Skin of body (tissue), 3 donors: ENCODE measurements at places on chromosomes 6 and 20. TPM values are rescaled to one million over a fixed set of nuclear protein-coding genes. Genes with fewer than 3 reads are reported as not detected.

DNA sequence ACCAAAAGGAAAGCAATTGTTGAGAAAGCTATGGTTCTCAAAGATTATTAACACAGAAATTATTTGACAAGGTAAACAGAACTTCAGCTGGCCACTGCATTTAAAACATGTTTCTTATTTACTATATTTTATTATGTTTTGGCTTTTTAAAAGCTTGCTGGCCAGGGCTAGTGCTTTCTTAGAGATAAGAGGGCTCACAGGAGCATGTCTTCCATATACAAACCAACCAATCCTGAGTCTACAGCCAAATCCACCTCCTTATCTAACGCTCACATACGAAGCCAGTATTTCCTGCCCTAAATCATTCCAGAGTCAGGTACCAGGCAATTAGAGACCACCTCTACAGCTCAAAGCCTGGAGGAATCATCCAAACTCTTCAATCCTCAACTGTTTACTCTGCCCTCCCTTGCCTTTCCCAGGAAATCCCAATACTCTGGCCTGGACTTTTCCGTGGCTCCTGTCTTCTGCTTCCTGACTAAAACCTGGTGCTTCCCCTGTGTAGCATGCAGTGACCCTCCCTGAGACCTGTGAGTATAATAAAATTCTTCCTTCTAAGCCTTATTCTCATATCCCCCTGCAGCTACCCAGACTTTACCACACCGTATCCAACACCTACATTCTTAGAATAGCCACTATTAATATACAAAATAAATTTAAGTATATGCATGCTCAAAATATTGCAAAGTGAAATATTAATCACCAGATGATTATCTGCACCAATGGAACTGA is 33.2 kb downstream of the RANBP9 start:
- DNase-seq: no peak

- DNase-seq: peak; percentile 64
Observed at GRCh38 chr6:135624402-135625295, 127.1 kb upstream of the AHI1 start.

DNA sequence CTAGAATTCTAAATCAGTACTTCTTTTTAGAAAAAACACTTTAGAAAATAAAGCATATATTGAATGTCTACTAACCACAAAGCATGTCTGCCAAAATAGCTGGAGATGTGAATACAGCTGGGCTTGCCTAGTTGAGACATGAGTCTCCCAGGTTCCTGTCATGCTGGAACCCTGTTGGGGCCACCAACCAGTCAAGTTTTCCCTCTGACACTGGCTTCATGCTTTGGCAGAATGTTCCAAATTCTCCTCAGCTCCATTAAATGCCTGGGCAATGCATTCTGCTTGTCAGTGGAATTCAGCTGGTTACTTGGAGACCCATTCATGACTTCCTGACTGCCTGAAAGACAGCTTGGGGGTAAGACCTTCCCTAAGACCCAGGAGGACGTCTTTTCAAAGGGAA is 87.2 kb downstream of the PRND start:
- DNase-seq: no peak

DNA sequence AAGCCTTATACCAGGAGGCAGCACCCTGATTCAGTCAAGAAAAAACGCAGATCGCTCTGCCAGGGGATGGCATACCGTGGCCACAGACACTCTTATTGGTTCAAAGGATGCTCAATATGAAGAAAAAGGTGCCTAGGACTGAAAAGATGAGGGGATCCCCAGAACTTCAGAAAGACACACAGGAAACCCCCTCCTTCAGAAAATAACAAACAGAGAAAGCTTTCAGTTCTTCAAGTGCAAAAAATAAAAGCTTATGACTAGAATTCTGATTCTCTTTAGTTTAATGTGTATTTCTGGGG is 17.7 kb upstream of the MYB start:
- no peak for DNase-seq

- peak; percentile 69 for DNase-seq
Observed at GRCh38 chr20:57282670-57283361, 16.4 kb upstream of the BMP7 start.

GRCh38 chr6:108796875-108797274 is 51.3 kb upstream of the ARMC2 start:
- no peak for DNase-seq

DNA sequence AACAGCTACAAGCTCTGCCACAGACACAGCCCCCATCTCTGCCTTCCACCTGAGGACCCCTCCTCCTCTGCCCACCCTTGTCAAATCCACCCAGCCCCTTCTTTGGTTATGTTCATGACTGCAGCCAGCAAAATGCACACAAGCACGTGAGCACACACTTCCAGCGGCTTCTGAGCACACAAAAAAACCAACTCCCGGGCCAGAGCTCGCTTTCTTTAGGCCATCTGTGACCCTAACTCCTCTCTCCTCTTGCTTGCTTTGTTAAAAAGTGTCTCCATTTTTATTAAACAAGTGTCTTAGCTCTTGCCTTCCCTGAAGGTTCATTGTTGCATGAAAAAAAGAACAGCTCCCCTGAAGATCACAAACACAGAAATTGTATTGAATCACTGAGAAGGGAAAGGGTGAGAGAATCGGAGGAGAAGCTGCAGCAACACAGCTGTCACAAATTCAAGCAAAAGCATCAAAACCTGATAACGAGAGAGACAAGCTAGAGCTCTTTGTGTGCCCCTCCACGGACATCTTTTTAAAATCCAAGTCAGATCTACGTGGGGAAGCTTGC is 142.1 kb downstream of the CD83 start:
- no peak for DNase-seq

DNA sequence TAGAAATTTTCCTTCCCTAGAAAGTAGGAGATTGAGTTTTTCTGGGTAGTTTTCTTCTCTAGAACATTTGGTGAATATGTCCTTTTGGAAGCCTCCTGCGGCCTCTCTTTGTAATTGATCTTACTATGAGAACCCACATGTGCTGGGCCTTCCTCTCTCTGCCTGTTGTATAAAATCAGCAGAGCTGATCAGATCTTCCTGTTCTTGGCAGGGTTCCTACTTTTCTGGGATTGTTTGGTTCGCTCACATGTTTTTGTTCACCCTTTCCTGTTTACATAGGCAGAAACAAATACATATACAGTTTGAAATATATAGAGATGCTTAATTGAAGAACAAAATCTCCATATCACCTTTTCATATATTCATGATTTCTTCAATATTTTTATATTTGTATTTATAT is 57.8 kb downstream of the IL22RA2 start:
- DNase-seq: no peak

DNA sequence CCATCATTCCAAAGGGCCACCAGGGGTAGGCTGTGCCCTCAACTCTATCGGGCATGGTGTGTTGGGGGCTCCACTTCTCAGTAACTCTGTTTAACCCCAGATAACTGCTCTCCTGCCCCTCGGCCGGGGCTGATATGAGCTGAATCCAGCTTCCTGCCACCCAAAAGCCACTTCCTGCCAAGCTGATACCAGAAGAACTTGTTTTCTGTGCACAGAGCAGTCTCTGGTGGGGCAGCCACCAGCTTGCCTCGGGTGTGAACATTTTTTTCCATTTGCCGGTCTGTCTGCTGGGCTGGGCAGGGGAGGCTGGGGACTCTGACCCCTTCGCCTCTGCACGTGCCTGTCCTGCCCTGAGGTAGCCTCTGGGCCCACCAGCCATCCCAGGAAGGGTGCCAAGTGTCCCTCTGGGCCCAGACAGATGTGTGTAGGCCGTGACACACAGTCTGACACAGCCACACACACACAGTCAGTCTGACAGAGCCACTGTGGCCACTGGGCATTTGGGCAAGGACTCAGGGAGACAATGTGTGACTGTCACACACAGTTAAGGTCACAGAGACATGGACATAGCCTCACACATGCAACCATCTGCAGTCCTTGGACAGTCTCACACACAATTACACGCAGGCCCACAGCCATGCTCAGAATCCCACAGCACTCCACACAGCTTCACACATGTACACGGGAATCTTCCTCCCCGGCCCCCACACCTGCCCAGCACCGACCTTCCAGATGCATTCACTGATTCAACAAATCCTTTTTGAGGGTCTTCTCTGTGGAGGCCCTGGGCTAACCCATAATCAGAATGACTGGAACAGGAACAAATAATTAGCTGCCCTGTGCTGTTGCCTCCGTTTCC is 45.1 kb downstream of the NOL4L start:
- no peak for DNase-seq

The FAM83D gene
- 6.8 TPM for total RNA-seq

The NRSN1 gene
- 0.39 TPM for total RNA-seq

The MUC21 gene
- not detected for total RNA-seq

The ABHD12 gene
- total RNA-seq: 22.6 TPM

The TMEM200A gene
- 9.3 TPM for total RNA-seq
